ENCODE measurements at places on chromosomes 12 and 14.

DNA sequence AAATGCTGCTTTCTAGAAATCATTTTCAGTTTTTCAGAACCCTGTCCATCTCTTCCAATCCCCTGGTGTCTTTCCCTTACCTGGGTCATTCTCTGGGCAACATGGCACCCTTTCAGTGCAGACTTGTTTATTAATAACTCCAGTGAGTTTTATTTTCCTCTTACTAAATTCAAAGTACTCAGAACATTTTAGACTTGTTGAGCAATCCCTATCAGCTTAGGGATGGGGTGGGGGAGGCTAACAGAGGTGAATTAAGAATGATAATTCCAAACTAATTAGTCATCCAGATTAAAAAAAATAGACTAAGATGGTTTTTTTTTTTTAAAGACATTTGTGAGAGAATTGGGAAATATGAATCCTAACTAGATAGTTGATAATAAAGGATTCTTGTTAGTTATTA, 10.7 kb downstream of the GPRC5A start:
- no peak for DNase-seq

DNA sequence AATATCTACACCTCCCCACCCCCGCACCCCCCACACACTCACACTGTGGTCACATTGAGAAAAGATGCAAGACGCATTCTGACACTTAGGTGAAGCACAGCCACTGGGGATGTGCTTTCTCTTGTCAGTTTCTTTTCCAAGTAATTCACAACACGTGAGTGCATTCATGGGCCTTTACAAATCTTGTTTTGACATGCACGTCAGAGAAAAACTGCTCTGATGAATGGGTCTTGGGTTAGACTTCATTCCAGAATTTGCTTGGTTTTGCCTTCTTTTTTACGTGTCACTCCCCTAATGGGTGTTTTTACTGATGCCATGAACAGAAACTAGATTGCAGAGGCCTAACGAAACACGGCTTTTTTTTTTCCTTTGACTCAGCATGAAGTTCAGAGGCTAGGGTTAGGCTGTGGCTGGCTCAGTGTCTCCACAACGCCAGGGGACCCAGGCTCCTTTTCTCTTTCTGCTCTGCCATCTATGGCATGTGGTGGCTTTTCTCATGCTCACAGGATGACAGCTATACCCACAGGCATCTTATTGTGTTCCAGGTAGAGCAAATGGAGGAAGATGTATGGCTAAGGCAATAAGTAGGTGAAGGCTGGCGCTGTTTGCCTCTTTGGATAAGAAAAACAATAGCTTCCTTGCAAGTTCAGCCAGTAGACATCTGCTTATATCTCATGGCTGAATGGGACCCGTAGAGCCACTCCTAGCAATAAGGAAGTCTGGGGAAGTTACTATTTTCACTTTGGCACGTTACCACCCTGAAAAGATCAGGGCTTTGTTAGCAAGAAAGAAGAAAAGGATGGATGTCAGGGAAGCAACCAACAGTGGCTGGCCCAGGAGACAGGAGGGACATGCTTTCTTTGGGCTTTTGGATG, 253.3 kb downstream of the SLC15A4 start:
- no peak for DNase-seq

- no peak for DNase-seq
Measured at GRCh38 chr12:94575024-94575423, 75.3 kb downstream of the TMCC3 start.

DNA sequence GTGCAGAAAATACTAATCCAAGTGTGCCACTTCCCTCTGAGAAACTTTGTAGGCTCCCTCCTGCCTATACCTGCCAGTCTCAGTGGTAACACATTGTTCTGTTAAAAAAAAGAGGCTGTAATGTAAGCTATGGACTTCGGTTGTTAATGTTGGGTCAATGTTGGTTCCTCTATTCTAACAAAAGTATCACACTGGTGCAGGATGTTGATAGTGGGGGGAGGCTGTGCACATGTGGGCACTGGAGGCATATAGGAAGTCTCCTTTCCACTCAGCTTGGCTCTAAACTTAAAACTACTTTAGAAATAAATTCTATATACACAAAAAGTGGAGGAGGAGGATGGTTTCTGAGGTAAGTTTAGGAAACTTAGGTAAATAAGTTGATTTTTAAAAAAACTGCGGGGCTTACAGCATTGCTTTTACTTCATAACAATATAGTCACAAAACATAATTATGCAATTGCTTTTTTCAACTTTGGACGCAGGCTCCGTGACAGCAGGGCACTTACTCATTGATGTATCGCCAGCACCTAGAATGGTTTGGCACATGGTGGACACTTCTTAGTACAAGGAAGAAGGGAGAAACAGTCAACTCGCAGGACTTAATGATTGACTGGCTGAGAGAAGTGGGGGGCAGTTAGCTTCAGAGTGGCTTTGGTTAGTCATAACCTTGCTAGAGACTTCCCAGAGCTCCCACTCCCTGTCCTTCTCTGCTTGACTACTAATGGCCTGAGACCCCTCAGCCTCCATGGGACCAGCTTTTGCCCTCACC, 7.9 kb upstream of the NYNRIN start:
- DNase-seq = no peak

DNA sequence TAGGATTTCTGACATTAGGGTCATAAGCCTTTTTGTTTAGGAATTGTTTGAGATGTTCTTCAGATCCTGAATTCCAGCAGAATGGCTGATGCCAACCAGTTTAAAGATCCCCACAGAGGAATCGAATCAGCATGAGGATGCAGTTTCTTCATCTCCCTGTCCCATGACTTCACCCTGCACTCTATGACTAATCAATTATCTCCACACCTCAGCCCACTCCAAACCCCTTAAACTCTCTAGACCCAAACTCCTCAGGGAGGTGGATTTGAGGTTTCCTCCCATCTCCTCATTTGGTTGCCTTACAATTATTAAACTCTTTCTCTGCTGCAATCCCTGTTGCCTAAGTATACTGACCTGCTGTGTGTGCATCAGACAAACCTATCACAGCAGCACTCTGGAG, 86.5 kb upstream of the CRY1 start:
- DNase-seq = no peak

DNA sequence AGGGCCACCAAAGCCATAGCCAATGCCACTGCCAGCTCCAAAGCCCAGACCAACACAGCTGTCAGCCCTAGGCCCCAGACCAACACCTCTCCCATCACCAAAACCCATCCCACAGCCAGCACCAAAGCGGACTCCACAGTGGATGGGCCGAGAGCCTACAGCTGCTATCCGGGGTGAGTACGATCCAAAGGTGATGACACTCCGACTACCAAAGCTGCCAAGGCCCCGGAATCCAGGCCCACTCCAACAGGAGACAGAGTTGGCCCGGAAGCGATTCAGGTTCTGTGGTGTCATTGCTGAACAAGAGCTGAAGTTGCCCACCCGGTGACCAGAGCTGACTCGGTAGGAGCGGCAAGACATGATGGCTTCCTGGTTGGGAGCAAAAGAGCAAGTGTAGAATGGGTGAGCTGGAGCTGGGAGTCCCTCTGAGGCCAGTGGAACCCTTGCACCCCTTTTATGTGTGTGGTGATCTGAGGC, at the start of gene KRT84:
Gene KRT84 (minus strand): TSS at position 427 of the 477 bp plus-strand sequence. CDS start 67 bp downstream, at position 360.
- no peak for DNase-seq

DNA sequence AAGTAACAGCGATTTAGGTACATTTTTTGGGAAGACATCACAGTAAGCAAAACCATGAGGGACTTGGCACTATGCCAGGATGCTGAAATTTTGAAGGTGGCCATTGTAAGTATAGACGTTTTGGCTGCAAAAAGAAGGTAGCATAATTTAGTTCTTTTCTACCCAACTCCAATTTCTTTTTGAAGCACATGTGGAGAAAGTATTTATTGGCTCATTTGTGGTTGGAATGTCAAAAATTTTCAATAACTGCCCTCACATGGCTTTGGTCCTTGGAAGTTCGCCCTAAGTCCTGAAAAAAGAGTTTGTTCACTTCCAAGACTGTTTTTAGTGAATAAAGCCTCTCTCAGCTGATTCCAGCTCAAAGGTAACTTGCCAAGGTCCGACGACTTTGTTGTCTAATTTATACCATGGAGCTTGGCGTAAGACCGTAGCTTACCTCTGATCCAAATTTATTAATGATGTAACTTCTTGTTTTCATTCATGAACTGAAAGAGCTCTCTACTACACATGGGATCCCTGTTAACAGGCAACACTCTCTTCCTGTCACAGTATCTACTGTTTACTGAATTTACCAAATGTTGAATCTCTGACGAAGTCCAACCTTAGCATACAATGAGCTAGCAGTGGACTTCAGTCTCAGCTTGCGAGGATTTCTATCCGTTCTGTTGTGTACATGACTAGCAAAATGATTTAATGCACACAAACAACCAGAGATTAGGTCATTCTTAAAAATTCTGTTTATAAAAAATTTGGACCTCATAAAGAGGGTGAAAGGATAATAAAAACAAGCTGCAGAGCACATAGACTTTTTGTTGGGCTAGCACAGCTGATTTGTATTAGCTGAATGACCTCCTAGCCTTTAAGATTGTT, 49.0 kb downstream of the MSRB3 start:
- DNase-seq = no peak

- DNase-seq = no peak
Measured at GRCh38 chr12:22802883-22803630, 178.1 kb downstream of the ETNK1 start.

Measured in left forelimb (tissue), 1 donor.